ENCODE measurements at places on chromosomes 6 and 20.

DNA sequence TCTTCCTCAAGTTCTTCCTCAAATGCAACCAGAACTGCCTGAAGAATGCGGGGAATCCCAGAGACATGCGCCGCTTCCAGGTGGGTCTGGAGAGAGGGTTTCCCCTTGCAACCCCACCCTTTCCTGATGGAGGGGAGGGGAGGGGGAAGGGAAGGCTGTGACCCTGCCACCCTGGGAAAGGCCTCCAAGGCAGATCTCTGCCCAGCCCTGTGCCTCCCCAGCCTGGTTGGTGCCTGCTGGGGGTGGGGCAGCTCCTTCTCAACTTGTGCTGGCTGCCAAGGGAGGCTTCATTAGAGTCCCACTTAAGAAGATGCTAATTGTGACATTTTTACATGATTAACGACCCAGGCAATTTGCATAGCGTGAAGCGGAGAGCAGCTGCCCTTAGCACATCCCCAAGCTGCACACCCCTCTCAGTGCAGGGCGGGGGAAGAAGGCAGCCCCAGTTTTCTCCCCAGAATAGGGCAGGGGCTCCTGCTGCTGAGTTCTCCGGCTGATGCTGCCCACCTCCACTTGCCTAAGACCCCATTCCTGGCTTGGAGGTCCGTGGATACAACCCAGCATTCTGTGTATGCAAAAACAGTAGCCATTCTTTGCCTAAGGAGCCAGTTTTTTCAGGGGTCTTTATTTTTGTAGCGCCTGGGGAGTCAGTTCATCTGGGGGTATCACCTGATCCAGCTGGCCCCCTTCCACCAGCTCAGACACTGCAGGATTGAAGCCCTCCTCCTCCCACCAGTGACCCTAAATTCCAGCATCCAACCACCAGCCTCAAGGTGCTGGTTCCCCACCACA lies 51.7 kb downstream of the CPXM1 start:
- DNase-seq = no peak

GRCh38 chr6:105452924-105453756 lies 50.3 kb upstream of the PREP start:
- no peak for DNase-seq

- DNase-seq = no peak
Measured at GRCh38 chr6:41439524-41440418, 104.4 kb downstream of the NCR2 start.

DNA sequence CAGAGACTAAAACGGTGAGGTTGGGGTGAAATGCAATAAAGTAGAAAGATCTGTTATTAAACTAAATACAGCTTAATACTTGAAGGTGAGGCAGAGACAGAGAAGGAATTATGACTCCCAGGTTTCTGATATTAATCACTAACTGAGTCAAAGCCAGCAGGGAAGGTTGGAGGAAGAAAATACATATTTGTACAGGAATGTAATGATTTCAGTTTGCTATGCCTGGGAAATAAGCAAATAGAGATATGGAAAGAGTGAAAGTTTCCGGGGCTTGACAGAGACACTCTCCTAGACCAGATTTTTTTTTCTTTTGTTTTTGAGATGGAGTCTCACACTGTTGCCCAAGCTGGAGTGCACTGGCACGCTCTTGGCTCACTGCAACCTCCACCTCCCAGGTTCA lies 76.8 kb downstream of the PTPRK start:
- DNase-seq = no peak

GRCh38 chr6:135266675-135267074 lies 85.6 kb downstream of the MYB start:
- no peak for DNase-seq

DNA sequence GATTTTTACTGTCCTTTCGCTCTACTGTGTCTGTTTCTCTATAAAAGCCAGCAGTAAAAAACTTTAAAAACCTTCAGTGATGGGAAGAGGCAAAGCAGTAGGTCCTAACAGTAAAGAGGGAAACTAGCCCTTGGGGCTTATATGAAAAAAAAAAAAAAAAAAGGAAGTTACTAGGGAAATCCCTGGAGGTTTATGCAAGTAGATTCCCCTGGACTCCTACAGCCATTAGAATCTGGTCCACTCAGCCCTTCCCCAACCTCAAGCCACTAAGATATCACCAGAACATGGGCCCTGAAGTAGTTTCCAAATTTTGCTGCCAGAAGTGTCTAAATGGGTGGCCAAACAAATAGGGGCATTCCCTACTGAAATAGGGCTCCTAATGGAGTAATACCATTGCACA lies 70.5 kb upstream of the HINT3 start:
- no peak for DNase-seq

DNA sequence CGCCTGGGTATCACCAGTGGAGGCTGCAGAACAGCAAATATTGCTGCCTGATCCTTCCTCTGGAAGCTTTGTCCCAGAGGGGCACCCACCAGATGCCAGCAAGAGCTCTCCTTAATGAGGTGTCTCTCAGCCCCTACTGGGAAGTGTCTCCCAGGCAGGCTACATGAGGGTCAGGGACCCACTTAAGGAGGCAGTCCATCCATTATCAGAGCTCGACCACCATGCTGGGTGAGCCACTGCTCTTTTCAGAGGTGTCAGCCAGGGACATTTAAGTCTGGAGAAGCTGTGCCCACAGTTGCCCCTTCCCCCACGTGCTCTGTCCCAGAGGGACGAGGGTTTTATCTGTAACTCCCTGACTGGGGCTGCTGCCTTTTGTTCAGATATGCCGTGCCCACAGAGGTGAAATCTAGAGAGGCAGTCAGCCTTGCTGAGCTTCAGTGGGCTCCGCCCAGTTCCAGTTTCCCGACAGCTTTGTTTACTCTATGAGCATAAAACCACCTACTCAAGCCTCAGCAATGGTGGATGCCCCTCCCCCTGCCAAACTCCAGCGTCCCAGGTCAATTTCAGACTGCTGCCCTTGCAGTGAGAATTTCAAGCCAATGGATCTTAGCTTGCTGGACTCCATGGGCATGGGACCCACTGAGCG lies 25.9 kb upstream of the AIG1 start:
- DNase-seq = no peak

GRCh38 chr20:11520596-11520995 lies 397.1 kb upstream of the BTBD3 start:
- no peak for DNase-seq

DNA sequence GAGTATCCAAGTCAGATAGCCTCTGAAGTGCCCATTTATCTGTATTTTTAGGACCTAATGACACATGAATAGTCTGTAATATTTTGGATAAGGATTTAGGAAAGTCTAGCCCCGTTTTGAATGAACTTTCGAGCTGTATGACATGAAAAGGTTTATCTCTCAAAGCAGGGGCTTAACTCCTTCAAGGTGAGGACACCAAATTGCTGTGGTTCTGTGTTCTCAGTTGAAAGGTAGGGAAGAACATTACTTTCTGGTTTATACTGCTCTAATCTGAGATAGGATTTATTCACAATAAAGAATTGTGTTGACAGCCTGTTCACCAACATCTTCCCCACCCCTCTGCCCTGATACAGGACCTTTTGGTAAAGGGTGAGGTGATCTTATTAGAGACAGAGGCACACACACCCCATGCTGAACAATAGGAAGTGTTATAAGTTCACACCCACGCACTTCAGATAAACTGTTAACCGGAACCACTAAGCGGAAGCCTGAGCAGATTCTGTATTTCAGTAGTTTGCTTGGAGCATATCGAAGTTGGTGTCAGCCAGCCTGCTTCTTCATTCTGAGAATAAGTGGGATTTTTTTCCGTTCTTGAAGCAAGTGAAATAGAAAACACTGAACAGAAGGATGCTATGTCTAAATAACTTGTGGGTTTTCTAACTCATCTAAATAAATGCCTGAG lies 223.3 kb downstream of the TMEM242 start:
- no peak for DNase-seq

GRCh38 chr20:38806855-38807655 lies 1.6 kb downstream of the PPP1R16B start:
- no peak for DNase-seq

GRCh38 chr6:47061309-47062300 lies 19.5 kb upstream of the ADGRF1 start:
- DNase-seq = no peak

- DNase-seq = no peak
Measured at GRCh38 chr6:31336896-31337496, 20.0 kb downstream of the HLA-B start.

DNA sequence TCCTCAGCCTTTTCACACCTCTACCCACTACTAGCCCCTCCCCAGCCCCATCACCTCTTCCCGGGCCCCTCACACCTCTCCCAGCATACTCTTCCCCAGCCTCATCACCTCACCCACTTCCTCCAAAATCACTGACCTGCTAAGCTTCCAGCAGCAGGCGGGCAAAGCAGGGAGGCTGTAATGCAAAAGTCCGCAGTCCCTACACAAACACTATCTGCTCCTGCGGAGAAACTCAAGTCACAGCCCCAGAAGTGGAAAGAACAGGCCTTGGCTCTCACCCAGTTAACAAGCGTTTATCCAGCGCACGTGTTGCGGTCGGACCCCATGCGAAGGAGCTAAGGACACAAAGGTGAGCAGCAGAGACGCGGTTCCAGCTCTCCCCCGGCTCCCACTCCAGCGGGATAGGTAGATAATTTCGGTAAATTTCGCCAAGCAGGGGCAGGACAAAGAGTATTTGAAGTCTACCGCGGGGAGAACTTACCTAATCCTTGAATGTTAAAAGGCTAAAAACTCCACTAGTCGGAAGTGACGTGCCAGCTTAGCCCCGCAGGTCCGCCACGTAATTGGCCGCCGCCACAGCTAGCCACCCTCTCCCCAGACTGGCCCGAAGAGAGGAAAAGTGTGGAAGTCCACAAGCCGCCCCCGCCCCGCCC lies 728 bp upstream of the TRIM39 start:
- DNase-seq = peak; percentile 72

DNA sequence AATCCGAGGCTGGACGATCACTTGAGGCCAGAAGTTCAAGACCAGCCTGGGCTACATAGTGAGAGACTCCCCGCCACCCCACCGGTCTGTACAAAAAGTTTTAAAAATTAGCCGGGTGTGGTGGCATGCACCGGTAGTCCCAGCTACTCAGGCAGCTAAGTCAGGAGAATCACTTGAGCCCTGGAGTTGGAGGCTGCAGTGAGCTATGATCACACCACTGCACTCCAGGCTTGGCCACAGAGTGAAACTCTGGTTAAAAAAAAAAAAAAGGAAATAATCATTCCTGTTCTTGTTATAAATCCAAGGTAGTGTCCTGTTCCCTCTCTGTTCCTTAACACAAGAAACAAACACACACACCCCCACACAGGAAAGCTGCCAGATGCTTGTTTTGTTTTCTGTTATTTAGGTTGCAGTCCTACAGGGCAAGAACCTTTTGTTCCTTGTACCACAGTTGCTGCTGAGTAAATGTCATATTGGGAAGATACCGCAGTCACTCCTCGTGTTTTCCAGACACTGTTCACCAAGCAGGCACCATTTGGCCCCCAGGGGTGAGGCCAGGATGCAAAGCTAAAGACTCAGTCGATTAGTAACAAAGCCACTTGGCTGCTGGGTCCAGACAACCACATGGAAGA lies 28.9 kb downstream of the ASIP start:
- DNase-seq = no peak

DNA sequence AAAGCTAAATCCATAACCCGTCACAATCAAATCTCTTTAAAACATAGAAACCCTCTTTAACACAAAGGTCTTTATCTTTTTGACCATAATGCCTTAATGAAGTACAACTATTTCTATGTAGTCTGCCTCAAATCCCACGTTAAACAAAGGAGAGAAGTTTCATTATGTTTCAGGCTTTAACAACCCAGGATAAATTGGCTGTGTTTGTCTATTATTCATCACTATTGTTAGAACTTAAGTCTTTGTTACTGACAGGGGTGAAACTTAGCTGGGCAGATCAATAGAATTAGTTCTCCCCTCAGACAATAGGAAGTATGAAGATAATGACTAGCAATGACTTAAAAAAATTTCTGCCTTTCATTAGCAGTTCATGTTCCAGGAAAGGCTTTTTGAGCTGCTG lies 10.1 kb upstream of the METTL24 start:
- DNase-seq = no peak

DNA sequence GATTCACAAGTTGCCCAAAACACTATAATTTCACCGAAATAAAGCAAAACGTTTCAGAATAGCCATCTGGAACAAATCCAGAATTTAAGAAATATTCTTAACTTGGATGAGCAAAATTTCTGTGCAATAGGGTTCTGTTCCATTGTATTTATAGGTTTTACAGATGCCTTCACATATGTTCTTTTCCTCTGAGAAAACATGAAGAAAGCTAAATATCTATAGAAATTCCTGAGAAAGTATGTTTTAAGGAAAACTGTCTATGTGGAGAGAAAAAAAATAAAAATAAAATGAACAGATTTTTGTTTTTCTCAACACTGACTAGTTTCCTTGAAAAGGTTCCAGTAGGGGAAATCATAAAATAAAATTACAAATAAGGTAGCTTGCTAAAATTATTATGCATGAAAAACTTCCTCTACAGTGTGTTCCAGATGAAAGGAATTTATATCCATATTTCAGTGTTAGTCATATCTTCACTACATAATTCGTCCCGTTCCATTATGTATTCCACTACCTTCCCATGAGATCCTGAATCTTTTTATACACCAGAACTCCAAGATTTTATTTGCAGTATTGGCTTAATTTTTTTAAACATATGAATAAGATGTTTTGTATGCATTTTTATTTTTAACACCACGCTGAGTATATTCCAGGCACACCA lies 42.4 kb upstream of the TMX4 start:
- DNase-seq = no peak

DNA sequence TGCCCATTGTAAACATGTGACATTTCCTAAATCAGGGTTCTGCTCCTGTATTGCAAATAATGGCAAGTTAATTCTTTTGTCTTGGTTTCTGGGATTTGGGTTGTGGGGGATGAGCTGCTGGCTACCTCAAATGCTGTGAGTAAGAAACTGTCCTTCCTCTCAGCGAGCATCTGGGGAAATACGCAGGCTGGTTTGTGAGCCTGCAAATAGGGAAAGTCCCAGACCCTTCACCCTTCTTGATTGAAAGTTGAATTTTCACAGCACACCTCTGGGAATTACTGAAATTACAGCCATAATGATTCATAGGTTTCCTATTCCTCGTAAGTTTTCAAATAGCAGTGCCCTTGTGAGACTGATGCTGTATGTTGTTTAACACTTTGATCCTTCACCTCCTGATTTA lies 138.1 kb downstream of the TBXT start:
- no peak for DNase-seq

GRCh38 chr20:7269452-7269851 lies 502.0 kb downstream of the BMP2 start:
- DNase-seq = no peak

- no peak for DNase-seq
Measured at GRCh38 chr6:143225929-143226328, 165.2 kb downstream of the AIG1 start.

GRCh38 chr20:6707321-6707831 lies 60.1 kb upstream of the BMP2 start:
- no peak for DNase-seq

Data from right renal cortex interstitium (tissue), 3 donors.